ENCODE measurements at places on chromosomes 5 and 9. TPM values are rescaled to one million over a fixed set of nuclear protein-coding genes. Genes with fewer than 3 reads are reported as not detected.

DMRT2 gene
- not detected for total RNA-seq

- no peak for DNase-seq
These were observed 211.0 kb downstream of the PCSK5 start for GRCh38 chr9:76101491-76101890.

PTBP3 gene
- 18.7 TPM for total RNA-seq

DNA sequence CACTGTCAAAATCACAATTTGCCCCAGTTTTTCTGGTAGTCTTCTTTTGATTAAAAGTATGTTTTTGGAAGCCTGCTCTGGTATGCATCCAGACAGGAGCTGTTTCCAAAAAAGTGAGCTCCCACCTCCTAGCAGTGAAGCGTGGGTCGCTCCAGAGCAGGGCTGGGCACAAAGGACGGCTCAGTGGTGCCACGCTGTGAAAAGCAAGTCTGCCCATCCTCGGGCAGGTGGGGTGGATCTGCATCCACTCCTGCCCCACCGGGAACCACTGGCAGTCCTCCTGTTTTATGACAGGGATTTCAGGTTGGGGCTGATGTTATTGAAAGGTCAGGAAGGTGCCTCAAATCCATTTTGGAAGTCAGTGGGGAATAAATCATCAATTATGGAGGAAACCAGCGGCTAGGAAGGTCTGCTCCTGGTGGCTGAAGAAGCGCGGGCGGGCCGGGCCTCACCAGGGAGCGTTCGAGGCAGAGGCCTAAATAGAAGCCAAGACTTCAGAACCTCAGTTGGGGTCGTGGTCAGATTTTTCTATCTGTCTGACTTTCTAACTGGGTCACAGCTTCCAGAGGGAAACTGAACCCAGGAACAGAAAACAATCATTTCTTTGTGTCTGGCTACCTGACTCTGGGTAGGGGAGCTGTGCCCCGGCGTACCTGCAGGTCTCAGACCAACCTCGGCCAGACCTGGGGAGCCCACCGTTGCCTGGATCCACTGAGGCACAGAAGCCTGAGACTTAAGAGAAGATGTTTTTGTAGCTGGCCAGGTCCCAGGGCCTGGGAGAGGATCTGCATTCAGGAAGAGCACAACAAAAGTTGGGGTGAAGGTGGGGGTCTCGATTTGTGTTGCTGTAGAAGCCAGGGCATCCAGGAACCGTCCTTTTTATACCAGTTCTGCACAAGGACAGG, 168.1 kb downstream of the PAX5 start:
- DNase-seq = no peak

DNA sequence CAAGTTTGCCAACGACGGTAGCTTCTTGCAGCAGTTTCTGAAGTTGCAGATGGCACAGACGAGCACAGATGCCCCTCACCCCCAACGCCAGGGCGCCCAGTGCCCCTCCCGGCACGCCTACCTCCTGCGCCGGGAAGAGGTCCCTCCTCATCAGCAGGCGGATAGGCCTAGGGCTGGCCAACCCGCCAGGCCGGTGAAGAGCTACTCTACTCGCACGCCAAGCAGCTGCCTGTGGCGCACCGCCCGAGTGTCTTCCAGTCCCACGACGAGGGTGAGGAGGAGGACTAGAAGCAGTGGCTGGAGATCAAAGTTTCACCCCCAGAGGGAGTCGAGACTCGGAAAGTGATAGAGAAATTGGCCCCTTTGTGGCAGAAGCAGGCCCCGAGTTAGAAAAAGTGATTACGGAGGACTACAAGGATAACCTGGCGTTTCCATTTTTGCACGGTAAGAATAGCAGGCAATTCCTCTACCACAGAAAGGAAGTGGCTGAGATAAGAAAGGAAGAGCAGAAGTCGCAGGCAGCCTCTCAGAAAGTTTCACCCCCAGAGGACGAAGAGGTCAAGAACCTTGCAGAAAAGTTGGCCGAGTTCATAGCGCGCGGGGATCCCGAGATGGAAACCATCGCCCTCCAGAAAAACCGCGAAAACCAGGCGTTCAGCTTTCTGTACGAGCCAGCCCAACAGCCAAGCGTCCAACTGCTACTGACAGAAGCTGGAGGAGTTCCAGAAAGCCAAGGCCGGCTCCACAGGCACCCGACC, 170.4 kb downstream of the HINT1 start:
- DNase-seq = no peak

LCN15 gene
- not detected for total RNA-seq

GRCh38 chr5:32814141-32814540, 103.0 kb downstream of the NPR3 start:
- no peak for DNase-seq

DNA sequence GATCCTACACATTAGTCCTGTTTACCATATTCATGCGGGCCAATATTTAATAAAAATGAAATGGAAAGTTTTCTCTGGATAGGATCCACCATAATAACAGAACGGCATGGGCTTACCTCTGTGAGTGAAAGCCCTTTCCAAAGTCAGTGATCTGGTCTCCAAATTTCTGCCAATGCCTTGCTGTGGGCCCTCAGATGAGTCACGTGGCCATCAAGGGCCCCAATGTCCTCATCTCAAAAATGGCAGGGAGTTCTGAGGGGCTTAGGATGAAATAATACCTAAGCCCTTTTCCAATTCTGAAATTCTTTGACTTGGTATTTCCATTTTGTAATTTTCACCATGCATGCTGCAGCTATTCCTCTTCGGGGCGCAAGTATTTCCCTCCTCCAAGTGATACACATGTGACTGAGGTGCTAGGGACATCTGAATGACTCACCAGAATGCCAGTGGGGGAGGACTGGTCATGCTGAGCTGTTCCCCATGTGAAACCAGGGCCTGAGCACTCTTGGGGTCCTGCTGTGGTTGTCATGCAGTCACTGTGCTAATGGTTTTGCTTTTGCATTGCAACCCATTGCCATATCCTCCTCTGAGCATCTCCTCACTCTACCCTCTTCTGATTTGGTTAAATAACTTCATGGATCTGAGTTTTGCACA, 35.0 kb downstream of the ITK start:
- no peak for DNase-seq

GRCh38 chr5:53422539-53422938, 57.9 kb upstream of the FST start:
- no peak for DNase-seq

- DNase-seq = no peak
These were observed 34.0 kb upstream of the AFAP1L1 start for GRCh38 chr5:149237662-149238061.

DNA sequence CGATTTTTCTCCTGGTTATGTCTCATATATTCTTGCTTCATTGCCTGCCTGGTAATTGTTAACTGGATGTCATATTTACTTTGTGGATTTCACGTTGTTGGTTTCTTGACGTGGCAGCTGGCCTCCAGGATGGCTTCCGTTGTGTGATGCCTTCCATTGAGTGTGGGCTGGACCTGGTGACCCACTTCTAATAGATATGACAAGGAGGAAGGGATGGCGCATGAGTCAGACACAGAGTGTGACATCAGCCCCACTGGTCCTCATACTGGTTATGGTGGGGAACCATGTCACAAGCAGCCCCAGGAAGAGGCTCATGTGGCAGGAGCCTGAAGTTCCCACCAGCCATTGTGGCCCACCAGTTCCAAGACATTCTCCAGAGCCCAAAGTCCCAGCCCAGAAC, 6.4 kb upstream of the PAEP start:
- no peak for DNase-seq

DNA sequence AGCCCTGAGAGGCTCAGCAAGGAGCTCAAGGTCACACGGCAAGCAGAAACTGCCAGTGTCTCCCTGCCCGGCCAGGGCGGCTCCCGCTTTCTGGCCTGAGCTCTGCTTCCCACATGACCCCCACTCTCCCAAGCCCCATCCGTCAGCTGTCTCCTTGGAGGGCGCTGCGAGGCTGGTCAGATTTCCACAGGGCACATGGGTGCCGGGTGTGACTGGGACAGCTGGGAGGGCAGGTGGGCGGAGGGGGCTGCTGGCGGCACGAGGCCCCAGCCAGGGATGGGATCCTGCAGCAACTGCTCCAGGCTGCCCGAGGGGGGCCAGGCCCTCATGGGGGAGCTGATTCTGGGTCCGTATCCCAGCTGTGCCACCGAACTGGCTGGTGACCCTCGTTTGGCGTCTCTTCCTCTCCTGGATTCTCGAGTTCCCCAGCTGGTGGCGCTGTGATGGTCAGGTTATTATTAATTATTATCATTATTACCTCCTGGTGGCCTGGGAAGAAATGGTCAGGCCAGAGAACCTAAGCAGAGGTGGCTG, 12.9 kb upstream of the WDR38 start:
- no peak for DNase-seq

GRCh38 chr9:84499969-84500582, 159.5 kb upstream of the SLC28A3 start:
- no peak for DNase-seq

- DNase-seq = no peak
These were observed 31.5 kb downstream of the LNPEP start for GRCh38 chr5:96967400-96967799.

- no peak for DNase-seq
These were observed 111.2 kb downstream of the LRRC70 start for GRCh38 chr5:62689599-62690368.

- no peak for DNase-seq
These were observed 315.5 kb downstream of the FER start for GRCh38 chr5:109063223-109063622.
